Stimulated activated CD4-positive, alpha-beta T cell treated with anti-CD3 and anti-CD28 coated beads, TNF-alpha, amount 100 ng/mL, for 1 hour (primary cell): ENCODE measurements at places on chromosomes 6 and 20.

DNA sequence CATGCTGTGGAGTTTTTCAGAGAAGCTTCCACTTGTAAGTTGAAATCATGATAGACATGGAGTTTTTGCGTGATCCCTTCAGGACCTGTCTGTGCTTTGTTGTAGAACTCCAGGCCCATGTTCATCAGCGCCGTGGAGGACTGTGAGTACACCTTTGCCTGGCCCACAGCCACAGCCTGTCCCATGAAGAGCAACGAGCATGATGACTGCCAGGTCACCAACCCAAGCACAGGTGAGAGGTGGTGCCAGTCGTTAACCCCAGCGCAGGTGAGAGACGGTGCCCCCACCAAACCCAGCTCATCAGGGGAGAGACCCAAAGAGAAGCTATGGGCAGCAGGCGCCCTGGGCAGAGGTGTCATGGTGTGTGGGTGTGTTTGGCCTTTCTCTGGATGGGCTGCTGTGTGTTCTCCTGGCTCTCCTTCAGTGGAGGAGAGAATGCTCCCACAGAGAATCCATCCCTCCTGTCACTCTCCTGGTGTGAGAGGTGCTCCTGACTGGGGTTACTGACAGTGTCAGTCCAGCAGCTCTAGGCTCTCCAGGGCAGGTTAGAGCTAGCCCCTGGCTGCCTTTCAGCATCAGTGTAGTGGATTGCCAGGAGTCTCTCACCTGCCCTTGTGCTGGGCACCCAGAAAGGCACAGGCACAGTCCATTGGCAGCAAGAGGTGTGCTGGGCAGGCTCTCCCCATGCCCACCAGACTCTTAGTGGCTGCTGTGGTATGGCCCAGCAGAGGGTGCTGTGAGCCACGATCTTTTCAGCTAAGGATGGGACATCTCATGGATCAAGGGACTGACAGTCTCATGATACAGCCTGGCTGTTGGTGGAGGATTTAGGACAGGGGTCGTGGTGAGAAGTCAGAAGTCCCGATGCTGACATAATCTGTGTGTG is 49.6 kb upstream of the SLC22A1 start:
- DNase-seq = no peak

- DNase-seq = no peak
Observed at GRCh38 chr20:62830821-62831220, 14.0 kb downstream of the COL9A3 start.

DNA sequence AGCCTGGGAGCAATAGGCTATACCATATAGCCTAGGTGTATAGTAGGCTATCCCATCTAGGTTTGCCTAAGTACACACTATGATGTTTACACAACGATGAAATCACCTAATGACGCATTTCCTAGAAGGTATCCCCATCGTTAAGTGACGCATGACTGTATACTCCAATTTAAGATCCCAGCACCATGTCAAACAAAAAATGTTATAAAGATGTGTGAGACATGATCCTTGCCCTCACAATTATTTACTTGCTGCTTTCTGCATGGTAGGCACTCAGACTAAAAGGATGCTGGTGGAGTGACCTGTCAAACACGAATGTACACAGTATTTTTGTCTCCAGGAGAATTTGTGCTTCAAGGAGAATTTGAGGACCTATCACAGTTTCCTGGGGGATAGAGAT is 32.3 kb downstream of the SNAP25 start:
- DNase-seq = no peak

DNA sequence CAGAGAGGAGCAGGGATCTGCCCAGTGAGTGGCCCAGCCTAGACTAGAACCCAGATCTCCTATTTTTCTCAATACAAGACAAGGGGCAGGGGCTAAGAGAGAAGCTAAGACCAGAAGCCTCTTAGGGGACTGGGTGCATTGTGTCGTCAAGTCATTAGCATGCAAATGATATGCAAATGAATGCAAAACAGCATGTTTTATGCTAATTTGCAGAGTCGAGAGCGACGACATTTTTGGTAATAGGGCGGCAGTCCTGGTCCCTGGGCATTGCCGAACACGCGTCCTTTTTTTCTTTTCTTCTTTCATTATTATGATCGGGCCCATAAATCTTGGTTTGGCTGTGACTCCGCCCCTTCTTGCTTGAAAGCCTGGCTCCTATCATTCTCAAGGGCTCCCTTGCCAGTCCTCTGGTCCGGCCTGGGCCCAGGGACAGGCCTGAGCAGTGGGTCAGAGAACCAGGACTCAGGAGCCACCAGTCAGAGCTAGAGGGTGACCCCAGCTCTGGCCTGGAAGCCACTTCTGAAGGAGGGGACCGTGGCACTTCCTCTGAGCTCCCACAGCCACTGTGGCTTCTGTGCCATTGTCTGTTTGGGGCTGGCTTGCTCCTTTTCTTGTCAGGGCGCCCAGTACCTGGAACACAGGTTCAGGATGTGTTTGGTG is 32.0 kb upstream of the SCRT2 start:
- DNase-seq = no peak

DNA sequence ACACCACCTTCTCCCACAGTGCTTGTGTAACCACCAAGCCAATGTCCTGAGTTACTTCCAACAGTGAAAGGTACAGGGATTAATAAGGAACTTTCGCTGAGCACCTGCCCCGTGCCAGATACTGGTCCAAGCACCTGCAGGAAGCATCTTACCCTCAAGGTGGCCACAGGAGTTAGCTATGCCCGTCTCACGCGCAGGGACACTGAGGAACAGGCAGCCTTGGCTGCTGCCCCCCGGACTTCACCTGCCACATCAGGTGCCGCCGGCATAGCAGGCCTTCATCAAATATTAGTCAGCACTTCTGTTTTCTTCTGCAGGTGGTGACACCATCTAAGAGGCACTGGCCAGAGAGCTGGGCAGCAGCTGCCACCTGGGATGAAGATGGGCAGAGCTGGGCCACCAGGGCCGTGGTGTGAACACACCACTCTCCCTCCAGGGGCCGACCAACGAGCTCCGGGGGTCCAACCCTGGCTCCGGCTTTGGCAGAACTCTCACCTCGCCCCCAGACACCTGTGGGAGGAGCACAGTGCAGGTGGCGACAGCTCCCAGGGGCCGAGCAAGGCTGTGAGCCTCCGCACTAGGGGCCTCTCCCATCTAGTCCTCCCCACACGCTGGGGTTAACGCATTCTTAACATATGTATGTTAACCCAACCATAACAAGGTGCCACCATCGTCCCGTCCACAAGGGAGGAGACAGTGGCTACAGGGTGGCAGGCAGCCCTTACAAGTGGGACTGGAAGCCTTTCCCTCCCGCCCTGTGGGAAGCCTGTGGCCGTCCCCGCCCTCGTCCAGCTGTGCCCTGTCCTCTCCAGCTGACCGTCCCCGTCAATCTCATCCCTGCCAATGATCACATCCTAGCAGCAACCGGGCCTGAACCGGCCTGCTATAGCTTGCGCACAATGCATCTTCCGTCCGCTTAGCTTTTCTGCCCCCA is 2.9 kb upstream of the PPDPF start:
- DNase-seq = no peak

DNA sequence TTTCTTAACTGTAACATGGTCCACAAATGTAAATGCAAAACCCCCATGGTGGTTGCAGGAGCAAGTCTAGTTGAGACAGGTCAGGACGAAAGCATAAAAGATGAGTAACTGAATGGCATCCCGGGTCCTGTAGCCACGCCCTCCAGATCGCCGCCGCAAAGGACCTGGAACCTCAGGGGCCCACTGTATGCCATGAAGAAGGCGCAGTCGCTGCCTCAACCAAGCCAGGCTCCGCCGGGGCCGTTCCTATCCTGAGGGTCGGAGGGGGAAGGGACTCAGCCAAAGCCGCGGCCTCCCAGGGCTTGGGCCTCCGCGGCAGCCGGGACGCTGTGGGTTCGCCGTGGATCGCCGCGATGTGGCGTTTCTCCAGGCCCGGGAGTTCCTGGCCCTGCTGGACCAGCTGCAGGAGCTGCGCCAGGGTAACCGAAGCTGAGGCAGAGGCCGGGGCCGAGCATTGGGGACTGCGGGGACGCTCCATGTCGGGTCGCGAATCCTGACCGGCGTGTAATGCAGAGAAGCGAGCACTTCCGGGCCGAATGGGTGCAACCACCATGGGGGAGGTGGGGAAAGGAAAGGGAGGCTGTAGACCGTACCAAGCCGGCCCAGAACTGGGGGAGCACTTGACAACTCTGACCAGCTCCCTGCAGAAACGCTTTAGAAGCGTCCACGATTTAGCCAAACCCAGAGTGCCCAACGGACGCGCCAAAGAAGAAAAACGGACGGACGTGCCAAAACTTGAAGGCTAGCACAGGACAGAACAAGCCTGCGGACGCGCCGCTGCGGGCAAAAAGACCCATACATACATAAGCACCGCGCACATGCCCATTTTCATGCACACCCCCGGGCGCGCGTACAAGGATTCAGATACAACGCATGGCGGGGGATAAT is 11.1 kb downstream of the RPL7L1 start:
- DNase-seq = peak; percentile 74

- no peak for DNase-seq
Observed at GRCh38 chr6:16718356-16718755, 42.9 kb downstream of the ATXN1 start.

DNA sequence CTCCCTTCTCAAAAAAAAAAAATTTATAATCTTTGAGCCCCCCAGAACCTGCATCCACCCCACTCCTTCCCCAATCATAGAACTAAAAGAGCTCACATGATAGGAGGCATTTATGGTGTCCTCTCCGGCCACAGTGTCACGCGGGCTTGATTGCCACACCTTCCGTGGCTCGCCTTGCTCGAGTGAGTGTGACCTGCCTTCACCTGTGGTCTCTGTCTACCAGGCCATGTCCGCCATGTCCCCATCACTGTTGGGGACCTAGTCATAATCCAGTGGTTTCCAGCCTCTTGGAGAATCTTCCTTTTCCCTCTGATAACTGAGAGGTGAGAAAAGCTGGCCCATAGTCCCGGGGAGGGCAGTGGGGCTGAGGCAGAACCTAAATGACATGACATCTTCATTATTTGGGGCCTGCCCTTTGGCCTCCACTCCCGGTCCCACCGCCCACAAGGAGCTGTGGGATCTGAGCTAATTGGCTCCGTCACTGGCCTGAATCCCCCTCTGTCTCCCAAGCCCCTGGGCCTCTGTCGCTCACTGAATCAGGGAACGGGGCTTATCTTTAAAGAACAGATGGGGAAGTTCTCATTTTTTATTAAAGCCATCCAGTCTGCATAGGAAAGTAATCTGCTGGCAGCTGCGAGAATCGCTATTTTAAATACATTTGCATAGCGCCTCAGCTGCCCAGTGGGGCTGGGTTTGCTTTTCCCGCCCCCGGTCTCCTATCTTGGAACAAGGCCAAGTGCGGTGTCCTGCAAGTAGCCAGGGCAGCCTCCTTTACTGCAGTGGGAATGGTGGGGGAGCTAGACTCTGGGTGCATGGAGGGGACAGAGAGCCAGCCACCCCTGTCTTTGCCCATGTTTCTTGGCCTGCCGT is 197.6 kb upstream of the PMEPA1 start:
- no peak for DNase-seq

DNA sequence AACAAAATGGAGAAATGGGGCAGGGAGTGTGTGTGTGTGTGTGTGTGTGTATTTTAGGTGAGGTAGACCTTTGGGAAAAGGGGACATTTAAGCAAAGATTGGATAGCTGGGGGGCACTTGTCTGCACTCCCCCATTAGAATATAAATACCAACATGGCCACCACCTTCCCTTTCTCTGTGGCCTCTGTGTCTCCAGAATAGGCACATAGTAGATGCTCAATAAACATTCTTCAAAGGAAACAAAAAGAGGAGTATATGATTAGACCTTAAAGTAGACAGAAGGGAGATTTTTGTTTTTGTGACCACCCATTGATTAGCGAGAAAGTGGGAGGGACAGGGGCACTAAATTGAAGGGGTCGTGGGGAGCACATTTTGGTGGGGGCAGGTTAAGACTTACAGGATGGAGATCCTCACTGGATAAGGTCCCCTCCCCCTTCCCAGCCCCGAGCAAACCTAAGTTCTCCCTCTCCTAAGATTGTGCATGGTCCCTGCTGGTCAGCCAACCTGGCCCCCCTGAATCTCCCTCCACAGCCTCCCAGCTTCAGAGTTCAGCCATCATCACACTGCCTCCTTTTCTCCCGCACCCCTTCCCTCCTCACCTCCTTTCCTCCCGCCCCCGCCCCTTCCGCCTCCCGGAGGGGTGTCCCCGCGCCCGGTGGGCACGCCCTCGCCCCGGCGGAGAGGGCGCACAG is 514 bp upstream of the TSHZ2 start:
- DNase-seq = no peak

DNA sequence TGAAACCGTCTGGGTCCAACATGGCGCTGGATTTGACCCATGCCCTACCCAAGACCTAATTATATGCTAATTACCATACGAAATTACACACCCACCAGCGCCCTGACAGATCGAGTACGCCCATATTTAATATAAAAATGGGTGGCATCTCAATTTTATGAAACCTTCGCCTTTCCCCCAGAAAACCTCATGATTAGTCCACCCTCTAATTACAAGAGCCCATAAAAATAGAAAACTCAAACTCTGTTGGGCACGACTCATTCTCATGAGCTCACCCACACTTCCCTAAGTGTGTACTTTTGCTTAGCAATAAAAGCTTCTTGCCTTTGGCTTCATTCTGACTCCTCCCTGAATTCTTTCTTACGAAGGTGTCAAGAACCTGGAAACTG is 136.4 kb downstream of the OR2B2 start:
- DNase-seq = no peak

DNA sequence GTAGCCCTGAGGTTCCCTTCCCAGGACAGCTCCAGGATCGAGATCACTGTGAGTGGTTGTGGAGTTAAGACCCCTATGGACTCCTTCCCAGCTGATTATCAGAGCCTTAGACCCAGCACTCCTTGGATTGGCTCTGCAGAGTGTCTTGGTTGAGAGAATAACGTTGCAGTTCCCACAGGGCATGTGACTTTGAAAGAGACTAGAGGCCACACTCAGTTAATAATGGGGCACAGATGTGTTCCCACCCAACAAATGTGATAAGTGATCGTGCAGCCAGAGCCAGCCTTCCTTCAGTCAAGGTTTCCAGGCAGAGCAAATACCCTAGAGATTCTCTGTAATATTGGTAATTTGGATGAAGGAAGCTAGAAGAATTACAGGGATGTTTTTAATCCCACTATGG is 5.2 kb upstream of the BTN2A2 start:
- no peak for DNase-seq

GRCh38 chr6:167652701-167653095 is 174.0 kb upstream of the AFDN start:
- no peak for DNase-seq

DNA sequence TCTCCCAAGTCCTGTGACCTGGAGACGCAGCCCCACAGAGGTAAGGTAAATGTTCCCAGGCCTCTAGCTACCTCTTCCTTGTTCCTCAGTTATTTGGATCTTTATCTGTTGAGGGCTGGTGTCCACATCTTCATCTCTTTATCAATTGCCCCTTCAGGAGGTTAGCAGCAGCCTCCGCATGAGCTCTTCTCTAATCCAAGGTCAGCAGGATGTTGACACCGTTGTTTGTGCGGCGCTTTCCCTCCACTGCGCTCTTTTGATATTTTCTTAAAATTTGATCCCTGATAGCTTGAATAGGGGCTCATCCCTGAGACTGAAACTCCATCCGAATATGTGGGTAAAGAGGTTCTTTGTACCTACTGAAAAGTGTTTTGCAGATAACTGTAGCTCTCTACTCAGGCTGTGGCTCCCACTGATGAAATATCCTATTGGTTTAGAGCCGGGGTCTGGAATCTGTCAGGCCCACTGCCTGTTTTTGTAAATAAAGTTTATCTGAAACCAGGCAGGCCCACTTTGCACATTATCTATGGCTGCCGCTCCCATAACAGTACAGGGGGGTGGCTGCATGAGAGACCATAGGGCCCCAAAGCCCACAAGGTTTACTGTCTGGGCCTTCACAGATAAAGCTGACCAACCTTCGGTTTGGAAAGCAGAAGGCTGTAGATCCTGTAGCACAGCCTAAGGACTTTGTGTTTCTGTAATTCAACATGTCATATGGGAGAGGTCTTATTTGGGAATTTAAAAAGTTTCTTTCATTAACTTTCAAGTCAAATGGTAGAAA is 362.6 kb downstream of the QKI start:
- DNase-seq = no peak

GRCh38 chr6:112289038-112289566 is 34.7 kb upstream of the LAMA4 start:
- no peak for DNase-seq
